ENCODE measurements at places on chromosomes 3 and 15.

DNA sequence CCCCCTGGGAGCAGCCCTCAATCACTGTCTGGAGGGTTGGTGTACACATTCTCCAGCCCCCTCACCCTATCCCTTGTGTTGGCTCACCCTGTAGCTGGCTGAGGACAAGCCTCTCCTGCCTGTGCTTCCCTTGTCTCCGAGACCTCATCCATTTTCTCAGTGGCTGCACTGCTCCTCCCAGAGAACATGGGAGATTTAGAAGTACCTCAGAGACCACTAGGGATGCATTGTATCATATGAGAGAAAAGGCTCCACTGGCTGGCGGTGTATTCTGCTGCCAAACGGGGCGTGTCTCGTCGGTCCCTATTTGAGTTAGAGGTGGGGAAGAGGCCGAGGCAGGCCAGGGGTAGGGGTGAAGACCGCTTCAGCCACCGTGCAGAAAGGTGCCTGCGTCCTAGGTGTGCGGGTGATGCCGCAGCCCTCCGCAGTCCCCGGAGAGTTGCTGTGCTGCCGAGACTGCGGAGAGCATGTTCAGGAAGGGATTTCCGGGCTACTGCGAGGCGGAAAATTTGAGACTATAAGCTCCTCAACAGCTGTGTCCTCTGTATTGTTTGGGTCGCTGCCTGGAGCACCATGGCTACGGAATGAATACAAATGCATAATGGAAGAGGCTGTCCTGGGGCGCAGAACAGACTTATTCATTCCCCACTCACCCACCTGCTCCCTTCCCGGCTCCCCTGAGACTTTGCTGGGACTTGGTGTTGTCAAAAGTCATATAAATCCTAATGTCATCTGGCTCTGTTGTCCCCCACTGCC lies 43.8 kb downstream of the SPSB4 start:
- DNase-seq = no peak

DNA sequence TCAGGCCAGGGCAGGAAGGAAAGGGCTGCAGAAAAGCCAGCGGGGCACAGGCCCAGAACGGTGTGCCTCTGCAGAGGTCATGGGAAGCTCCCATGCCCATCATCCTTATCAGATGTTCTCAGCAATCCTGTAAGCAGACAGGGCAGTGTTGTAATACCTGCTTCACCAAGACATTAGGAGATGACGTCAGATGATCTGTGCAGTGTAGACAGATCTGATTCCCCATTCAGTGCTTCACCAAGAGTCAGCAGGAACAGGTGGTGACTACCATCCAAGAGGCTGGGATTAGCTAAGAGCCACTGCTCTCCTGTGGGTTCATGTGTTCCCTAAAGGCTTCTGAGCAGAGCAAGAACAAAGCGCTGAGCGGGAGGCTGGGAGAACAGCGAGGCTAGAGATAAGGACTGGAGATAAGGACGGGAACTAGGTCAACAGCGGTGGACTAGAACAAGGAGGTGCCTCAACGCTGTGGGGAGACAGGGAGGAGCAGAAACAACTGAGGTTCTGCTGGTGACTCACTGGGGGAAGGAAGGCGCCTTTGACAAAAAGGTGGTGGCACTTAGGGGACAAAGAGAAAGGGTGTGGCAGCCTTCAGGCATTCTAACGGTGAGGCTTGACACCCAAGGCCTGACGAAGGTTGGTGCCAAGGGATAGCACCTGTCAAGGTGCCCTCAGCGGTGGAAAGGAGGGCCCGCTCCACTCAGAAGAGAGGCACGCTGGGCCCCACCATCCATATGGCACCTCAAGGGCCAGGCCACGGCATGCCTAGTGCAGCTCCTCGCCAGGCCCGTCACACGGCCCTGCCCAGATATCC lies 28.4 kb downstream of the CCDC12 start:
- peak; percentile 56 for DNase-seq

DNA sequence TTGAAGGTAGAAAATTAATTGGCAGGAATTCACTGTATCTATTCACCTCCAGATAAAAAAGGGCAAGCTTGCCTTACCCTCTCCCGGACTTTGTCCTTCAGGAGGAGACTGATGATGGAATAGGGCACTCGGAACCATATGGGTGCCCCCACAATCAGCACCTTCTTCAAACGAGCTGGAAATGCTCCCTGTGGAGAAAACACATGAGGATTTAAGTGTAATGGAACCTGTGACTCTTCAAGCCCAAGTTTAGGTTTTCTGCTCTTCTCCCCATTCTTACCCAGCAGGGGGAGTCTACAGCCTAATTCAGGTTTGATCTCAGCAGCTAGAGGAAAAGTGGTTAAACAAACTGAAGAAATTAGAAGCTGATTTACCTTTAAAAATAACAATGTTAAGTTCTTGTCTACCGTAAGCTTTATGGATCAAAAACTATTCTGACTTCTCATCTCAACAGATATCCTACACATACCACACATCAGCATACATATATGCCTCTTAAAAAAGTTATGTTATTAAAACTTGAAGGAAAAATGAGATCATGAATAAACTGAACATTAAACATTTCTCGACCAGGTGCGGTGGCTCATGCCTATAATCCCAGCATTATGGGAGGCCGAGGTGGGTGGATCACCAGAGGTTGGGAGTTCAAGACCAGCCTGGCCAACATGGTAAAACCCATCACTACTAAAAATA lies 57.5 kb upstream of the SIN3A start:
- no peak for DNase-seq

DNA sequence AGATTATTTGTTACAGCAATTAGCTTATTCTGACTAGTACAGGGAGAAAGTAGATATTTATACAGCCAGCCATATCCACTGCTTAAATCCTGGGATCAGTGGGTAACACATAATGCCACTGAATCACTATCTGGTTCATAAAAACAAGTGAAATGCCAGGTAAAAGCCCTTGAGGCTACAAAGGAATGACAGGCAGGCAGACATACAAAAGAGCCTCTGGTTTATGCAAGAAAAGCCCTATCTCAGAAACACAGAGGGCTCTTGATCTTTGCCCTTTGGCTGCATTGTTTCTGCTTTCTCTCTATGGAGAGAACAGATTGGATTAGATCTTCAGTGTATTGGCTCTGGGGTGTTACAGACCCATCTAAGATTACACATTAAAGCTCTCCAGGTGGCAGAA lies 115.4 kb upstream of the GADL1 start:
- no peak for DNase-seq

DNA sequence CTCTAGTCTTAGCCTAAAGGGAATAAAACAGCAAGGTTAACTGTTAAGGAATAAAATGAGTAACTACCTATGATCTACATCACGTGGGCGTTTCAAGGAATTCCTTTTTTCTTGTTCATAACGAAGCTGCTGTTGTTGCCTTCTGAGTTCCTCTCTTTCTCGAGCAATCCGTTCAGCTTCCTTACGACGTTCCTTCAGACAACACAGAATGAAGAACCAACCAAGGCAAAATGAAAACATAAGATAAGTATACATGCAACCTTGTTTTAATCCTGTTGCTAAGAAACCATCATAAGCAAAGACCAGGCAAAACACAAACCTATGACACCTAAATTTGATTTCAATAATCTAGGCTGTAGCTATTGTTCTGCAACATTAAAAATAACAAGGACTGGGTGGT lies 44.1 kb downstream of the SLTM start:
- DNase-seq = no peak

GRCh38 chr3:53102601-53103147 lies 27.6 kb downstream of the RFT1 start:
- DNase-seq = peak; percentile 37

DNA sequence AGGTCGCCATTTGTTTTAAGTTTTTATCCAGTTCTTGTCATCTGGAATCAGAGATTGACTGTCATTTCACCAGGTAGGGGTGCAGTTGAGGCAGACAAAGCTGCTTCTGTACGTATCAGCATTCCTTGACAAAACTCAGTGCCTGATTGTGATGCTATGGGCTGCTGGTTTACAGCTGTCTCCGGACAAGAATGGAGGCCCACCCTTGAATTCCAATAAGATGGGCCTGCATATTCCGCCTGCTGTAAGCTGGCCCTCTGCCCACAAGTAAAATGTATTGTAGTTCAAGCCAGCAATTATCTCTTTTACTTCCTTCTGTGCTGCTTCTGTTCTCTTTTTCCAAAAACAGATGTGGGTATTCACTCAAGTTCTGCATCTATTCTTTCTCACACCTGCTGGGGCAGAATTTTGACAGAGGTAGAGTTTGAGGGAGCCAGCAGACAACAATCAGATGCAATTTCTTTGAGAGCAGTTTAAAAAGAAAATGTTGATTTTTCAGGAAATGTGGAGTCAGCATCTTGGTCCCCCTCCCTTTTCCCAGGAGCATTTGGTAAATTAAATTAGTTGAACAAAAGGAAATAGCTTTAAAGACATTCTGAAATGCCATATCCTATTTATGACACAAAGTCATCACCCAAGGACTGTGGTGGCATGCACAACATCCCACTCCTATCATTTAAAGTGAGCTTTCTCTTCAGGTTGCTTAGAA lies 53.5 kb downstream of the IQCH start:
- DNase-seq = no peak

DNA sequence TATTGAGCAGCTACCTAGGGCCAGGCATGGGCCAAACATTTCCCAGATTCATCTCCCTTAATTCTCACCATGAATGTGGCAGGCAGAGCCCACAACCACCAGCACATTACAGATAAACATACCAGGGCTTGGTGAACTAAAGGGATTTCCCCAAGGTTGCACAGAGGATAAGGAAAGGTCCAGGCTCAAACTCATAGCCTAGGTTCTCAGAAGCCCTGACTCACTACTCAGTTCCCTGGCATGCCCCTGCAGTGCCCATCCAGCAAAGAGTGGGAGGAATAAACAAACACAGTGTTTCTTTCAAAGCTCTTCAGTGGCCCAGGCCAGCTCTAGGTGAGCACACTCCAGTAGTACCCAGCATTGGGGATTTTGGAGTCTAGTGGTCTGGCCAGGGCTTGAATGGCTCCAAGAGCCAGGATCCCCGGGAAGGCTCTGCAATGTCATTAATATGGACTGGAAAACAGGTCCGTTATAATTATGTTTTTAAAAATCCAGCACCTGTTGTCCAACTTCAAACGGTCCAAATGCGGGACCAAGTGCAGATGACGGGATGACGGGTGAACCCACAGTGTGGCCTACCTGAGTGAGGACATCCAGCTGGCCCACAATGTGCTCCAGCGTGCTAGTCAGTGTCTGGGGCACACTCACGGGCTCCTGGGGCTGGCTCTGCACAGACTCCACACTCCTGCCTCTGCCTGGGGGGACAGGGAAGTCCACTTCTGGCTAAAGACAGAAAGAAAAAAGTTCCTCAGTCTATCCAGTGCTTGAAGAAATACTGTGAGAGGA lies 39.8 kb upstream of the DUSP7 start:
- DNase-seq = no peak

DNA sequence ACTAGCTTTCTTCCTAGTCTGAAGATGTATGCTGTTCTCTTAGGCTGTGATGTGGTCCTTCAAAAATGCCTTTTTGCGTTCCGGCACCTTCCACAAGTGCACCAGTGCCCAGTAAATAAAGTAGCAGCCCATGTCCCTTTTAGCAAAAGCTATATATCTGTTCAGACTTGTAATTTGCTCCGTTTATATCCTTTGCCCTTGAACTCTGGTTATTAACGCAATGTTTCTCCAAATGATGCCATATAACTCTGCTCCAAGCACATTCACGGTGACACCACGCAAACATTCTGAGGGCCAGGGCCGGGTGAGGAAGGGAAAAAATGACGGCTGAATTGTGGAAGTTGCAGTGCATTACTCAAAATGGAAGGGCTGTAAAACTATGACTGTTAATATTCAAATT lies 1001.1 kb upstream of the NR2F2 start:
- DNase-seq = no peak

- DNase-seq = no peak
Measured at GRCh38 chr15:93235926-93236780, 147.1 kb upstream of the RGMA start.

DNA sequence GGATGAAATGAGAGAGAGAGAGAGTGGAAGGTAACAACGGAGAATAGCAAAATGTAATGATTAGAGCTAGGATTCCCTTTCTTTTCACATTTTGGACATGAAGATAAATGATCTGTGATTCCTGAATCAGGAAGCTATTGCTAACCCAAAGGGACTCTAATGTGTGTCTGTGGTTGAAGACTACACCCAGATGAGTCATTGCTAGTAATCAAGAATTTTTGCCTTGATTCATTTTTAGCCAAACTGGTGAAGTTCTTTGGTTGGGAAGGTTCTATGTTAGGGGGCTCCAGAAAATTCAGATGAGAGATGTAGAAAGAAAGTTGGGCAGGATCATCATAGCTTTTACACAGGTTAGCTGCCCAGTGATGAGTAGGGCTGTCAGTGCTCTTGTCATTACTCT lies 116.4 kb downstream of the DUT start:
- no peak for DNase-seq

DNA sequence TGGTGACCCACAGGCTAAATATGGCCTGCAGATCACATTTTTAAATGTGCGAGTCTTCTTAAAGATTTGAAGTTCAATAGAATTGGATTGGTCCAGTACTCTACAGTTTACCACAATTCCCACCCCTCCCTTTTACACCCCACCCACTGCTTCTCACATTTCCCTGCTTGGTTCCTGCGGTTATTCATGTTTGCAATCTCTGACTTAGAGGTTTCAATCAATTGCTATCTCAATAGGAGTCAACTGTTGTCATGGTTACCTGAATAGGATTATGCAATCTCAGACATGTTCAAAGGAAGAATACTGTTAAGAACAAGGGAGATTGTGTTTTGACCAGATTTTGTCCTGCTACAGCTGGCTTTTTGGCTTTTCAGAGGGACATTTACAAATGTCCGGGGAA lies 4.9 kb upstream of the C3orf49 start:
- DNase-seq = no peak

GRCh38 chr3:79111375-79112052 lies 656.3 kb downstream of the ROBO1 start:
- DNase-seq = no peak

DNA sequence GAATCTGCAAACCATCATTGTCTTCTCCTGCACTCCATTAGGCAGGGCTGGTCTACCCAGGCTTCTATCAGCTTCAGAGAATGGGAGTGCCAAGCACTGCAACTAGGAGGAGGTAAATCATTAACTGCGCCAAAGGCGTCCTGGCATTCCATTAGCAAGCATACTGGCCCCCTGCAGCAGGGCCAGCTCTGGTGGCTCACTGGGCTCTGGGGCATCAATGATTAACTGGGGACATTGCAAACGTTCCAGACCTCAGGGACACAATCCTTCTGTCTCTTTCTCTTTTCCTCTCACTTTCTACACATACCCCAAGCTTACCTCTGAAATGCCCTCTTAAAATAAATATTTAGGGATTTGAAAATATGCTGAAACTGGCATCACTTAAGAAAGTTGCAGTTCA lies 129.0 kb downstream of the MYLK start:
- DNase-seq = no peak

- DNase-seq = no peak
Measured at GRCh38 chr3:168722091-168722490, 626.4 kb upstream of the GOLIM4 start.
